ENCODE measurements at places on chromosomes 4 and X. TPM values are rescaled to one million over a fixed set of nuclear protein-coding genes. Genes with fewer than 3 reads are reported as not detected.

NEUROG2 gene
- not detected for total RNA-seq

HS6ST2 gene
- total RNA-seq, result 0.14 TPM

TNIP3 gene
- not detected for total RNA-seq

EPHA5 gene
- total RNA-seq, result 0.22 TPM

SPANXC gene
- total RNA-seq, result not detected

EVC gene
- 14.0 TPM for total RNA-seq

LONRF3 gene
- total RNA-seq, result 5.5 TPM

VCX2 gene
- not detected for total RNA-seq

CFAP299 gene
- total RNA-seq, result not detected

AMBN gene
- not detected for total RNA-seq

TLR7 gene
- total RNA-seq, result 0.96 TPM

ETDB gene
- not detected for total RNA-seq

NIPAL1 gene
- total RNA-seq, result 0.43 TPM

SRPX2 gene
- 27.6 TPM for total RNA-seq

CHRDL1 gene
- total RNA-seq, result 7.4 TPM

ZNF185 gene
- total RNA-seq, result 1.4 TPM

ETDA gene
- not detected for total RNA-seq

SLBP gene
- 16.1 TPM for total RNA-seq

MAGEA1 gene
- not detected for total RNA-seq

GNRHR gene
- total RNA-seq, result not detected

GDI1 gene
- total RNA-seq, result 97.6 TPM

IL13RA1 gene
- 24.5 TPM for total RNA-seq

TRAM1L1 gene
- 0.95 TPM for total RNA-seq

COPS4 gene
- 47.7 TPM for total RNA-seq

MAML3 gene
- 3.2 TPM for total RNA-seq

GPR143 gene
- not detected for total RNA-seq

GPRIN3 gene
- total RNA-seq, result 4.8 TPM

CLDN34 gene
- total RNA-seq, result 0.42 TPM

GPC4 gene
- total RNA-seq, result 6.1 TPM

PPEF2 gene
- not detected for total RNA-seq

CHRNA9 gene
- total RNA-seq, result not detected

POU4F2 gene
- not detected for total RNA-seq

CFI gene
- total RNA-seq, result 19.5 TPM

TBX22 gene
- 0.37 TPM for total RNA-seq

RAB33A gene
- total RNA-seq, result 19.2 TPM

CPLX1 gene
- total RNA-seq, result 3.5 TPM

SLC25A31 gene
- not detected for total RNA-seq

PAGE1 gene
- total RNA-seq, result not detected

ESX1 gene
- total RNA-seq, result not detected

CT45A8 gene
- total RNA-seq, result not detected

RHOXF2B gene
- total RNA-seq, result not detected

FAM114A1 gene
- total RNA-seq, result 34.9 TPM

ZNF630 gene
- 3.7 TPM for total RNA-seq

KLB gene
- total RNA-seq, result 0.03 TPM

UGT2B10 gene
- not detected for total RNA-seq

PPP1R2C gene
- not detected for total RNA-seq

CFP gene
- total RNA-seq, result 7.3 TPM

SLC4A4 gene
- 23.3 TPM for total RNA-seq

TSPAN6 gene
- 9.1 TPM for total RNA-seq

SYP gene
- 3.1 TPM for total RNA-seq

TMEM192 gene
- 15.5 TPM for total RNA-seq

STIM2 gene
- total RNA-seq, result 13.9 TPM

ADH4 gene
- total RNA-seq, result not detected

SLC38A5 gene
- 6.5 TPM for total RNA-seq
